ENCODE measurements at places on chromosomes 1 and 21. TPM values are rescaled to one million over a fixed set of nuclear protein-coding genes. Genes with fewer than 3 reads are reported as not detected.

KCNN3 gene
- total RNA-seq: 4.8 TPM

CFAP107 gene
- not detected for total RNA-seq

PCSK9 gene
- total RNA-seq: not detected

ASH1L gene
- 38.7 TPM for total RNA-seq

PIP5K1A gene
- total RNA-seq: 28.5 TPM

GRCh38 chr1:160807738-160808137, 11.8 kb downstream of the LY9 start:
- no peak overlapping the region for H3K4me3 ChIP-seq
- H3K4me1 ChIP-seq: no peaks in the 10 kb centered on the region
- peaks cover 9% of the 10 kb centered on the region for H3K27me3 ChIP-seq
- no peaks in the 10 kb centered on the region for H3K36me3 ChIP-seq
- H3K27ac ChIP-seq: no peak overlapping the region
- DNase-seq: no peak

DNA sequence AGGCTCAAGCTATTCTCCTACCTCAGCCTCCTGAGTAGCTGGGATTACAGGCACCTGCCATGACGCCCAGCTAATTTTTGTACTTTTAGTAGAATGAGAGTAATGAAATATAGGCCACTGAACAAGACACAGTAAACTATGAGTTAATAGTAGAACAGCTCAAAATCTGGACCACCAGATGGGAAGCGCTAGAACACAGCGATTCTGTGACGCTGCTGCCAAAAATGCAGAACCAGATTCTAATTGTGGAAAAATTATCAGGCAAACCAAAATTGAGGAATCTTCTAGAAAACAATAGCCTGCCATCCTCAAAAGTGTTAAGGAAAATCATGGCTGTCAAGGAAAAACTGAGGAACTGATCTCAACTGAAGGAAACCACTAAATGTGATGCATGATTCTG, 111.4 kb upstream of the TIAM1 start:
- no peak for DNase-seq
- H3K4me3 ChIP-seq: no peak overlapping the region
- H3K27me3 ChIP-seq: no peaks in the 10 kb centered on the region
- no peaks in the 10 kb centered on the region for H3K36me3 ChIP-seq
- H3K27ac ChIP-seq: no peak overlapping the region

GRCh38 chr1:11533790-11534787, 55.1 kb downstream of the DISP3 start:
- no peaks in the 10 kb centered on the region for H3K4me1 ChIP-seq
- no peak for DNase-seq
- no peaks in the 10 kb centered on the region for H3K36me3 ChIP-seq
- H3K4me3 ChIP-seq: no peak overlapping the region
- peaks cover 61% of the 10 kb centered on the region for H3K27me3 ChIP-seq

GRCh38 chr1:198001776-198002408, 84.7 kb downstream of the LHX9 start:
- H3K4me3 ChIP-seq: no peak overlapping the region
- no peaks in the 10 kb centered on the region for H3K4me1 ChIP-seq
- H3K36me3 ChIP-seq: no peaks in the 10 kb centered on the region
- H3K27ac ChIP-seq: no peak overlapping the region

DNA sequence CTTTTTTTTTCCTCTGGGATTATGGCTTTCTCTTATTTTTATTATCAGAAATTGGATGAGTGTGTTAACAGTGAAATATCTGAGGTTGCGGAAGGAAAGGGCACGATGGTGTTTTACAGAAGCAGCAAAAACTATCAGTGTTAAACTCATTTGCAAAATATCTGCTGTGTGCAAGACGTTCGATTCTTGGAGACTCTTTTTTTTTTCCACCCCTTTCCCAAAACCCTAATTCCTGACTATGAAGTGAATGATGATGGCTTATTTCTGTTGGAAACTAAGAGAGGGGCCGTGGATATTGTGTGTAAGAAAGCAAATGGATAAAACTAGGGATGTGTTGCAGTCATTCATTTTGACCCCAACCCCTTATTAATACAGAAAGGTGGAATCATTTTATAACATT, 677 bp downstream of the NCAM2 start:
- H3K4me1 ChIP-seq: peaks cover 25% of the 10 kb centered on the region
- H3K36me3 ChIP-seq: no peaks in the 10 kb centered on the region
- DNase-seq: no peak
- peak overlapping the region; percentile 63 for H3K27ac ChIP-seq

- peak overlapping the region; percentile 64 for H3K4me3 ChIP-seq
- peaks cover 40% of the 10 kb centered on the region for H3K27me3 ChIP-seq
- H3K27ac ChIP-seq: peak overlapping the region; percentile 76
- DNase-seq: peak; percentile 49
These were observed 7.5 kb downstream of the MX2 start for GRCh38 chr21:41369105-41369919.

- no peak for DNase-seq
- H3K27ac ChIP-seq: no peak overlapping the region
- peaks cover 27% of the 10 kb centered on the region for H3K4me1 ChIP-seq
- H3K27me3 ChIP-seq: no peaks in the 10 kb centered on the region
These were observed 47.9 kb downstream of the SLC66A1 start for GRCh38 chr1:19360016-19360415.

DNA sequence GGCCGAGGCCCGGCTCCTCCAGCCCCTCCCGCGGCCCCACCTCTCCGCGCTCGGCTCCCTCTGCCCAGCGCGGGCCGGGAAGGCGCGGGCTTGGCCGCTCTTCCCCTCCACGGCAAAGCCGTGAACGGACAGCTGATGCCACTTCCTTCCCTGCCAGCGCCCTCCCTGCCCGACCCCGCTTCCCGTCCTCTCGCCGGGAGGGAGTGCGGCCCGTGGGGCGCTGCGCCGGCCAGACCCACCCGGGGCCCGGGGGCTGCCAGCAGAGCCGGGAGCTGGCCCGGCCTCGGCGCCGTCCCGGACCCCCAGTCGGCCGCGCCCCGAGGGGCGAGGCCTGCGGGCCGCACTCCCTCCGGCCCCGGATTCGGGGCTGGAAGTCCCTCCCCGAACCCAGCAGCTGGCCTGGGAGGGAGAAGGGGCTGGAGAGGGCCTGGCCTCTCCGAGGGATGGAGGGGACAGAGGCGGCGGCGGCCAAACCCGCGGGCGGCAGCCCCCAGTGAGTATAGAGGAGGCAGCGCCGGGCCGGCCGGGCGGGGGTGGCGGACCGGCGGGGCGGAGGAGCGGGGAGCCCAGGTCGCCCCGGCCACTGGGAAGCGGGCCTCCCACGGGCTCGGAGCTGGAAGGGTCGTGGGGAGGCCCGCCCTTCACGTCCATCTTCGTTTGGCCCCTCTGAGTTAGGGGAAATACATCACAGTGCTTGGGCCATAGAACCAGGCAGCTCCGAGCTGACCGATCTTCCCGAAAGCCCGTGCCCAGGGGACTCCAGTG, at the start of gene KIAA1614:
TSS of gene KIAA1614 (plus strand) at position 97 of the 765 bp plus-strand sequence. CDS start at position 444, 347 bp downstream.
- DNase-seq: peak; percentile 54
- H3K4me1 ChIP-seq: peaks cover 30% of the 10 kb centered on the region
- H3K4me3 ChIP-seq: peak within 1 kb of the TSS; percentile 80
- H3K36me3 ChIP-seq: peaks cover 13% of the 10 kb centered on the region
- no peaks in the 10 kb centered on the region for H3K27me3 ChIP-seq

DNA sequence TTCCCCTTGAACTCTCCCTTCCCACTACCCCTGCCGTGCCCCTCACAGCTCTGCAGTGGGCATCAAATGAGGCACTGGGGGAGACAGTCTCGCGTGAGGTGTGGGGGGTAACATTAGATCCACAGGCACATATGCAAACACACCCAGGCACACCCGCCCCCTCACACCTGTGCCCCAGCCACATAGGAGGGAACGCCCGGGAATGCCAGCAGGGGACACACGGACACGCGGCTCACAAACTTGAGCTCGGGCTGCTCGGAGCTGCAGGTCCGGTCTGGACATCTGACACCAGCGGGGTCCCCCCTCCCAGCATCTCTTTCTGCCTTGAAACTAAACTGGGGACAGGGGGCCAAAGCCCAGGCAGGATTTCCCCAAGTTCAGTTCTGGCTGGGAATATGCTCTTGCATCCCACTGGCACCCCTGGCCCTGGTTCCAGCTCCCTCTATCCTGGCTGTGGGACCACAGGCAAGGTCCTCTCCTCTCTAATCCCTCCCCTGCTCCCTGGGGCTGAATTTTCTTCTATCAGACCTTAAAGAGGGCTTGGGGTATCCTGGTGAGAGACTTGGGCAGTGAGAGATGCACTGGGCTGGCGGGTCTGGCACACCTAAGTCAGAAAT, 30.6 kb downstream of the CDCP2 start:
- peak overlapping the region; percentile 52 for H3K4me3 ChIP-seq
- no peaks in the 10 kb centered on the region for H3K36me3 ChIP-seq
- peaks cover 11% of the 10 kb centered on the region for H3K4me1 ChIP-seq
- H3K27me3 ChIP-seq: peaks cover 4% of the 10 kb centered on the region
- H3K27ac ChIP-seq: no peak overlapping the region
- DNase-seq: no peak

GRCh38 chr1:30765556-30766434, 8.2 kb upstream of the LAPTM5 start:
- no peaks in the 10 kb centered on the region for H3K36me3 ChIP-seq
- no peaks in the 10 kb centered on the region for H3K27me3 ChIP-seq
- no peak overlapping the region for H3K4me3 ChIP-seq
- H3K27ac ChIP-seq: no peak overlapping the region

- no peak overlapping the region for H3K27ac ChIP-seq
- no peaks in the 10 kb centered on the region for H3K36me3 ChIP-seq
- peaks cover 34% of the 10 kb centered on the region for H3K4me1 ChIP-seq
- DNase-seq: no peak
These were observed 89.3 kb upstream of the SGIP1 start for GRCh38 chr1:66444438-66445265.

Measured in left ventricle myocardium inferior (tissue), 1 donor.